ENCODE measurements at places on chromosomes 11 and 22.

- DNase-seq, result no peak
Observed at GRCh38 chr11:23653071-23653675, 792.9 kb upstream of the CCDC179 start.

- DNase-seq, result no peak
Observed at GRCh38 chr11:17473071-17473744, 3.4 kb downstream of the ABCC8 start.

DNA sequence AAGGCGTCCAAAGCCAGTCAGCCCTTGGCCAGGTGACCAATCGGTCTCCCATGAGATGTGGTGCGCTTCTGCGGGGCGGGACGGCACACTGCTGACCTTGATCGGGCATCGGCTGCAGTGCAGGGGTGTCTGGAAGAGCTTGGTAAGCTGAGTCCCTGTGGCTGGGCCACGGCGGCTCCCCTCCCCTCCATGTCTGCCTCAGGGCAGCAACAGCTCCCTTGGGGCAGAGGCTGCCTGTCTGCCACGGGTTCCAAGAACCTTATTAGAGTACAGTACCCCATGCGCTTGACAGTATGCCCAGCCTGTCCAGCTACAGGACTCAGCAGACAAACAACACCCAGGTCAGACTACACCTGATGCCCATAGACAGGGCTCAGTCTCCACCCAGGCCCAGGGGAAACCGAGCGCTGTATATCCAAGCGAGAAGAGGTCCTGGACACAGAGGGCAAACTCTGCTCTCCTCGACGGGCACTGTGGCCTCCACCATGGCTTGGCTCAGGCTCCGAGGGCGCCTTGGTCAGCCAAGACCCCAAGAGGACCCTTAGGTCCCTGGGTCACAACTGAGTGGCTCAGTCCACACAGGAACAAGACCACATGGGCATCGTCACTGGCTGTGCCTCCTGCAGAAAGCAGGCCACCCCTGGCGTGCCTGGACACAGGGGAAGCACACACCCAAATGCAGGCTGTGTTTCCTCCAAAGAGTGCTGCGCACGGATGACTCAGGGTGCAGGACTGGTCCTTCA lies 18.9 kb downstream of the TSPAN32 start:
- no peak for DNase-seq

- DNase-seq, result no peak
Observed at GRCh38 chr11:6988506-6988905, 31.6 kb downstream of the ZNF214 start.

DNA sequence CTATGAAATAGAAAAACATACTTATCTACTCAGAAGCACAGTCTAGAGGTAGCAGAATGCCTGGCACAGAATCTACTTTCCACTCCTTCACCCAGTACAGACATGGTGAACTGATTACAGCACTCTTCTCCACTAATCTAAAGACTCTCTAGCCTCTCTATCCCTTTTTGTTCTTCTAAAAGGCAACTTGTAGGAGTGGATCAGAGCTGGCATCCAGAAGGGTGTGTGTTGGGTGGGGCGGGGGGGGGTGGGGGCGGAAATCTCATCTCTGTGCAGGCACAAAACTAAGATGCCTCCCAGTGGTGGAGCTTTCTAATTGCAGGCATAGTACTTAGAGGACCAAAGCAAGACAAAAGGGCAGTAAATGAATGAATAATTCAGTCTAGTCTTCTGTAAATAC lies 11.5 kb upstream of the EMID1 start:
- DNase-seq, result no peak

- no peak for DNase-seq
Observed at GRCh38 chr11:73308003-73308960, at the start of gene ARHGEF17. TSS of gene ARHGEF17 (plus strand) at chr11:73308276. CDS start at chr11:73308639, 363 bp downstream.

DNA sequence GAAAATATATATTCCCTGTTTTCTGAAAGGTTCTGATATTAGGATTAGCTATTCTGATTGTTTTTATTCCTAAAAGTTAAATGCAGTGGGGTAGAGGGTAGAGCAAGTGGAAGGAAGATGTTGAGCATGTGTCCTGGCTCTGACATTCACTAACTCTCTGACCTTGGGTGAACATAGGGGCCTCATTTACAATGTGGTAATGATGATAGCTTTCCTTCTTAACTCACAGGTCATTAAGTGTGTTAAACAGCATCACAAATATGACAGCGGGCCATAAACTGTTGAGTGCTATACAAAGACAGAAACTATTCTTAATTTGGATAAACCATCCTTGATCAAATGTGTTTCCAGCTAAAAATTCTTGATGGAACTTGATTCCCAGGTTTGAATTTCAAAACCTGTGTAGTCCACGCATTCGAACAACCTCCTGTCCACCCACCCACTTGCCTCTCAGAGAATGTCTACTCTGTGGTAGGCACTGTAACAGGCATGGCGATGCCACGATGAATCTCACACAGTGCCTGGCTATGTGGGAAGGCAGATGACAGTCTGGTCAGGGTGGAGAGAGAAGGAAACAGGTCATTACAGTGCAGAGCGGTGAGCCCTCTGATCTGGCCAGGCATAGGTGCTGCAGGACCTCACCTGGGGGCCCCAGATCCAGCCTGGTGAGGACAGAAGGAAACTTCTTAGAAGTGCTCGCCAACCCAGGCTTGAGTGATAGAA lies 19.3 kb upstream of the PEX26 start:
- DNase-seq, result no peak

DNA sequence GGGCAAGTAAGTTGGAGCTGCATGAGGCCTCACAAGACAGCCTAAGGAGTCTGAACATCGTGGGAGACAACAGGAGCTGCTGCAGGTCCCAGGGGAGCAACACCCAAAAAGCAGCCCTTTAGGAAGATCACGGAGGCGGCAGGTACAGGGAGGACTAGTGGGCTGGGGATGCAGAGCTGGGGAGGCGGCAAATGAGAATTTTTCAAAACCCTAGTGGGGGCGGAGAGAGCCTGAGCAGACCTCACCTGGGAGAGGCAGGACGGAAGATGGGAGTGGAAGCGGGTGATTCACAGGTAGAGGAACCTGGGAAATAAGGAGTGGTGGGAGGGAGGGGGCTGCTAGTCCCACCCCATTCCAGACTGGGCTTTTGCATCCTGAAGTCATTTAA lies 42.1 kb downstream of the DKK3 start:
- DNase-seq, result no peak

DNA sequence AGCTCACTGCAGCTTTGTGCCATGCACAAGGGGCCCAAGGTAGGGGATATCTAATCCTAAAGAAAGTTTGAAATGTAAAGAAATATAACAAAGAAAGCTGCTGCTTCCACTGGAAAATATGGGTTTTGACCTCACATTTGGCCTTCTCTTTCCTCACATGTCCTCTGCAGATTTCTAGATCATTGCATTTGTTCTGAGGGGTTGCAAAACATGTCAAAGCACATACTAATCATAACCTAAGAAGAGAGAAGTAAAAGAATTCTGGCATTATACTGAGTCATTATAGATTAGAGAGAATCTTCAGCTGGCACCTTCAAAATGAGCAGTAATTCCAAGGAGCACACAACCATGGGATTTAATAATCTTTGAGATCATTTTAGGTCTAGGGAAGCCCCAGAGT lies 92.5 kb upstream of the CHRM4 start:
- DNase-seq, result no peak

DNA sequence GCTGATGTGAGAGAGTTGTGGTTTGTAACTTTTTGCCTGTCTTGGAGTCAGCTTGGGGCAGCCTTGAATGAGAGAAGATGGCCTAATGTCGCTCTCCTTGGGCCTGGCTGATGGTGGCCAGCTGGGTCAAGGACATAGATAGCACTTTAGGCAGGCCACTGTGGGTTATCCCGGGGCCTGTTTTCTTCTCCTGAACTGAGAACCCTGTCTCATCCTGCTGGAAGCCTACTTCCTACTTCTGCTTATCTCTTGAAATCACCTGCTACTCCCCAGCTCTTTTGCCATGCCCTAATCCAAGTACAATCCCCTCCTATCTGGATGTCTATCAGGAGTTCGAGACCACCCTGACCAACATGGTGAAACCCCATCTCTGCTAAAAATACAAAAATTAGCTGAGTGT lies 49.5 kb downstream of the OSBP2 start:
- no peak for DNase-seq

DNA sequence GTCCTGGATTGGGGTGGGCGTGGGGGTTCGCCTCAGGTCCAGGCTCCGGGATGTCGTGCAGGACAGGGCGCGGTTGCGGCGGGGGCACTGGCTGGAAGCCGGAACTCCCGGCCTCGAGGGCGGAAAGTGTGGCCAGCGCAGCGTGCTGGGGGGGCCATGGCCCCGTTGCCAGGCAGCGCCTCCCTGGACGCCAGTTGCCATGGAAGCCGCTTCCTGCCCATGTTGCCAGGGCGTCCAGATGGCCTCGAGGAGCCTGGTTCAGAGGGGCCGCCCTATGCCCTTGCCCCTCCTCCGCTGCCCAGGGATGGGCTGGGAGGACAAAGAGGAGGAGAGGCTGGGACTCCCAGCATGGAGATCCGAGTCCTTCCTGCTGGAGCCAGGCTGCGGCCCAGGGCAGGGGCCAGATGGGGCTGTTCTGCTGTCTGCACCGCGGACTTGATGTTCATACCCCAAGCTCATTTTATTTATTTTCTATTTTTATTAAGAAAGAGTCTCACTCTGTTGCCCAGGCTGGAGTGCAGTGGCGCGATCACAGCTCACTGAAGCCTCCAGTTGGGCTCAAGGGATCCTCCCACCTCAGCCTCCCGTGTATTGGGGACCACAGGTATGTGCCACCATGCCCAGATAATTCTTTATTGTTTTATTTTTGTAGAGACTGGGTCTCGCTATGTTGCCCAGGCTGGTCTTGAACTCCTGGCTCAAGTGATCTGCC lies 4.6 kb upstream of the CCDC188 start:
- no peak for DNase-seq

GRCh38 chr11:126739499-126740145 lies 260.9 kb downstream of the KIRREL3 start:
- no peak for DNase-seq

DNA sequence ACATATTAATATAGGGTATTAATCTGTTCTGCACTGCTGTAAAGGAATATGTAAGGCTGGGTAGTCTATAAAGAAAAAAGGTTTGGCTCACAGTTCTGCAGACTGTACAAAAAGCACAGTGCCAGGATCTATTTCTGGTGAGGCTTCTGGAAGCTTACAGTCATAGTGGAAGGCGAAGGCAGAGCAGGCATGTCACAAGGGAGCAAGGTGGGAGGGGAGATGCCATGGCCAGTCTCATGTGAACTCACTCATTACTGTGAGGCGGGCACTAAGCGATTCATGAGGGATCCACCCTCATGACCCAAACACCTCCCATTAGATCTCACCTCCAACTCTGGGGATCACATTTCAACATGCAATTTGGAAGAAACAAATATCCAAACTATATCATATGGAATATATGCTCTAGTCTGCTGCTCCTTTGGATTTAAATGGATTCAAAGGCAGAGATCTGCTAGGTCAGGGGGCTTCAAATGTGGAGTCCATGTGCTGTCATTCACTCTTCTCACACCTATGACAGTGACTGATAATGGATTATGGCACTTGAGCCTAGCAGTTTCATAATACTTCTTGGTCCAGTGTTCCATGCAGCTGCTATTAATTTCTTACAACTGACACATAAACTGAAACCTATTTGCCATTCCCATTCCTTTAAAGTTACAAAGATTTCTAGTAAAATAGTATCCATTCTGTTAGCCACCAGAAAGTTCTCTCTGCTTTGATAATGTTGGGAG lies 146.0 kb downstream of the ATG16L2 start:
- no peak for DNase-seq

DNA sequence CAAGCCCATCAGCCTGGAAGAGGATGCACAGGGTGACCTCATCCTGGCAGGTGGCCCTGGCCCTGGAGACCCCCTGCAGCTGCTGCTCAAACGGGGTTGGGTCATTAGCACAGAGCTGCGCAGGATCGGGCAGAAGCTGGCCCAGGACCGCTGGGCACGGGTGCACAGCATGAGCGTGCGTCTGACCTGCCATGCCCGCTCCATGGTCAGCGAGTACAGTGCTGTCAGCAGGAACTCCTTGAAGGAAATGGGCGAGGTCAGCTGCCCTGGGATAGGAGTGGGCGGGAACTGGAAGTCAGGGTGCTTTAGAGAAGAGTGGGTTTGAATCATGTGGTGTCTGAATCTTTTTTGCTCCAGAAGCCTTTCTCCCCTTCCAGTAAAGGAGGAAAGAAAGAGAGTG lies 61.1 kb downstream of the INSC start:
- DNase-seq, result no peak

- no peak for DNase-seq
Observed at GRCh38 chr11:130244848-130245247, 69.9 kb downstream of the ZBTB44 start.

DNA sequence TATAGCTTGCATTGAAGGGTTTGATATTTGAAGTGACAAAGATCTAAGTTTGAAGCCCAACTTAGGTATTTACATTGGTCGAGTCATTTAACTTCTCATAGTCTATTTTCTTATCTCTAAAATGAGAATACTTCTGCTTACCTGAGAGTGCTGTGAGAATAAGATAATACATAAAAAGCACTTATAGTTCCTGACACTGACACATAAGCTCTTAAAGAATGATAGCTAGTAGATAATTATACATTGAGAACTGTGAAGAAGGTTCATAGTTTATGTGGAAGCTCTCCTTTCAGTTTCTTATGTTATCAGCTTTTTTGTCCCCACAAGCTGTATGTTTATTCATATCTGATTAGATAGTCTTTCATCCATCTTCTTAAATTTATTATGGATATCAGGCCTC lies 4.8 kb downstream of the PPME1 start:
- DNase-seq, result no peak

DNA sequence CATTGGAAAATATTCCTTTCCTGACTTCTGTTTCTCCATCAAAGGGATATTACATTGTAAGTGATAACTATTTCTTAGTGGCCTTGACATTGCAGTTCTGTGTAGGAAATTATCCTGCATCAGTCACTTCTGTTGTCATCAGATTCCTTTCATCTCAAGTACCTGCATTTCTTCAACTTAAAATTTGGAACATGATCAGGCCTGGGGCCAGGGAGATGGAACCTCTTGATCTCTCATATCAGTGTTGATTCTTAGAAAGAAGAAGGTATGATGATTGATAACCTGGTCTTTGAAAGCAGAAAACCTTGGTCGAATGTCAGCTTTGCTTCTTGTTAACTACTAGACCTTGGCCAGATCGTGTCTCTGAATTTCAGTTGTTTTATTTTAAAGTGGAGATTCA lies 93.6 kb downstream of the NAV2 start:
- no peak for DNase-seq

DNA sequence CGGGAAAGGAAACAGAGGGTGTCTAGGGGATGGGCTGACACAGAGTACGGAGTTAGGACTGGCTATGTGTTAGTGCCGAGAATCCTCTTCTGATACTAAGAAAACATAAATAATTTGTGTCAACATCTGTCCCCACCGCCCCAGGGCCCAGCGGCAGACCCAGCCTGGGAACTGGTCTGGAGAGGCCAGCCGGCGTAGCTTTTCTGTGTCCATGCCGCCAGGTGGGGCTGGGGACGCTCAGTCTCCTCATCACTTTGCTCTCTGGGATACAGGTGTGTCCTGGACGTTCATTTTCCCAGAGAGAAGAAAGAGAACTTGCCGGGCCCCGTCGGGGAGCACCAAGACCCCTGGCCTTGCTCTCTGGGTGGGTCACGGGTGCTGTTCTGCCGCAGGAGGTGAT lies 54.7 kb downstream of the WNT7B start:
- no peak for DNase-seq

- DNase-seq, result no peak
Observed at GRCh38 chr11:3340025-3340424, 38.9 kb downstream of the ZNF195 start.
